ENCODE measurements at places on chromosomes 12 and 14. TPM values are rescaled to one million over a fixed set of nuclear protein-coding genes. Genes with fewer than 3 reads are reported as not detected.

DNA sequence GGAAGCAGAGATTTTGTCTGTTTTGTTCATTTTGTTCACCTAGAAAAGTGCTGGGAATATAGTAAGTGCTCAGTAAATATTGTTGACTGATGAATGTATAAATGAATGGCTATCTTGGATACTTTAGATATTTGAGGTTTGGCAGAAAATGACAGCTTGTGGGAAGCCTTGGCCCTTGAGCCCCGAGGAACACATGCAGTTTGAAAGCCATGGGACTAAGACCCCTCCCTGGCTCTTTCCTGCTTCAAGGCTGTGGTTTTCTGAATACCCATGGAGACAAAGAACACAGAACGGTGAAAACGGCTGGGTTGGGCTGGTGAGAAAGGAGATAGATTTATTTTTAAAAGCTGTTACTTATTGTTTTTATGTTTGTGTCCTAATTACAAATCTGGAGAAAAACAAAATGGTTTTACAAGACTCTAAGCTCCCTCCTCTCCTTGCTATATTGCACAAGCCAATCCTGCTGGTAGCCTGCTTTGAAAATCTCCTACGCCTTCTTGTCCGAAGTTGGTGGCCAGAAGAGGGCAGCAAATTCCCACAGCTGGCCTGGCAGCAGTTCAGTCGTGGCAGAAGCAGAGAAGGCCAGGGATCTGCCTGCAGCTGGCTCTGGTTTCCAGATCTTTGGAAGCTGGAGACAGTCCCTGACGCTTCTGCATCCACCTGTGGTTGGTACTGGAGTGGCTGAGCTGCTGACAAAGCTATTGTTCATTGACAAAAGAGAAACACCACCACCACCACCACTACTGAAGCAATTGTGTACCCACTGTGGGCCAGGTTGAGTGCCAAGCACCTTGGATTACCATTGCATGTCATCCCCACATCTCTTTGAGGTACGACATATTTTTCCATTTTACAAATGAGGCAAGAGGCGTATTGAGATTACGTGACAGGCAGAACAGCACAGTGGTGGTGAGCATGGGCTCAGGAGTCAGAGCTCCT lies 5.2 kb upstream of the KRT85 start:
- peak; percentile 84 for DNase-seq

The LMNTD1 gene
- 0.18 TPM for total RNA-seq

DNA sequence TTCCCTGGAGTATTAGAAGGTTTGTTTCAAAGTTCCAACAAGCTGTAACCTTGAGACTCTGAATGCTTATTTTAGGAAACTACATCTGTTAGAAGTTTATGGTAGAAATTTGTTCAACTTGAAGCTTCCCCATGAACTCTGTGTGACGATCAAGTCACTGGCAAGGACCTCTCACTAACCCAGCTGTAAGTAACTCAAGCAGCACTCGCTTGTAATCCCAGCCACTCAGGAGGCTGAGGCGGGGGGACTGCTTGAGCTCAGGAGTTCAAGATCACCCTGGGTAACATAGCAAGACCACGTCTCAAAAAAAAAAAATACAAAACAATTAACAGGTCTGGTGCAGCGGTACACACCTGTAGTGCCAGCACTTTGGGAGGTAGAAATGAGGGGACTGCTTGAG lies 25.6 kb downstream of the TESC start:
- peak; percentile 75 for DNase-seq

GRCh38 chr14:91862417-91862816 lies 4.9 kb downstream of the TC2N start:
- no peak for DNase-seq

GRCh38 chr12:49553512-49554088 lies 14.3 kb downstream of the MCRS1 start:
- no peak for DNase-seq

Data from muscle of leg (tissue), 16 donors.